ENCODE measurements at places on chromosomes 16 and 17.

GRCh38 chr17:30113213-30113612, 3.4 kb upstream of the NSRP1 start:
- no peak for DNase-seq

DNA sequence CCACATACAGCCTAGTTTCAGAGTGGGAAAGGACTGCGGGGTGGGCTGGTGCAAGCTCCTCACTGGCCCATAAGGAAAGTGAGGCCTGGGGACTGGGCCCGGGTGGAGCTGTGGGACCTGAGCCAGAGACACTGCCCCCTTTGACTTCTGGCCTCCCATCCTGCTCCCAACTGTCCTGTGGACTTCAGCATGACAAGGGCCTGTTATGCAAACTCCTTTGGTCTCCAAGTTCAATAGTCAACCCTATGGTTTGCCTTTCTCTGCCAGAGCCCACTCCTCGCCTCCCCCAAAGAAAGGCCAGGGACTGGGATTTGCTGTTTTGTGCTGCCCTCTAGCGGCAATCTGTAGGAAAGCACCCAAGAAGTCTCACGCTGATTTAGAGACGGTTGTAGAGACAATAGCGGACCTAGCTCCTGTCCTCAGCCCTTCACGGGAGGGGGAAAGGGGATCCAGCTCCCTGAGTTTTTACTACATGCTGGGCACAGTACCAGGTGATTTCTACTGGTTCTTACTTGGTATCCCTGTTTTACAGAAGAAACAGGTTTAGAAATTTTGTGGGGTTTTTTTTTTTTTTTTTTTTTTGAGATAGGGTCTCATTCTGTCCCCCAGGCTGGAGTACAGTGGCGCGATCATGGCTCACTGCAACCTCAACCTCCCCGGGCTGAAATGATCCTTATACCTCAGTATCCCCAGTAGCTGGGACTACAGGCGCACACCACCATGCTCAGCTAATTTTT, 1.2 kb upstream of the TLCD3B start:
- no peak for DNase-seq

GRCh38 chr17:3708366-3708765, 12.4 kb upstream of the P2RX5 start:
- DNase-seq, result no peak

GRCh38 chr16:27803775-27804549, 254.0 kb downstream of the KATNIP start:
- DNase-seq, result no peak

- no peak for DNase-seq
Observed at GRCh38 chr17:75535119-75535537, 9.6 kb downstream of the LLGL2 start.

- no peak for DNase-seq
Observed at GRCh38 chr16:48734220-48734619, 124.2 kb upstream of the N4BP1 start.

DNA sequence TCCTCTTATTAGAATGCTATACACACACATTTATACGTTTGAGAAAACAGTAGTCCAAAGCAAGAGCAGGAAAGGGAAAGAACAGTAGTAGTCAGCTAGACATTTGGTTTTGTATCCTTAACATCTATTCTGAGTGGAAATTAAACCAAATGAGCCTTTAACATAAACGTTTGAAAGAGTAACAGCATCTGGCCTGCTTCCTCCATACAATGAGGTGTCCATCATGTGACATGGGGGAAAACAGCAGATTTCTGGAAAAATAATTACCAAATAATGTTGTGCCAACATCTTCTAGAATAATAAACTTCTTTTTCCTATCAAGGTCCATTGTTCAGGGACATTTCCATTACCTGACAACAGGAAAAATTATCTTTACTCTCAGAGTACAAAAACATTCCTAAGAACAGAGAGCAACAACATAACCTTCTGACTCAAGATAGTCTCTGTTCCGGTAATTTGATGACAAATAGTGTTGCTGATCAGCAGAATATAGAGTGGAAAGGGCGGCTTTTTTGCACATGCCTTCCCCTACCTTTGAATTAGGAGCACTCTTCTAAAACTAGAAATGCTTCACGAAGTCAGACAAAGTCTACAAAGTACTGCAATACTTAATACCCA, 20.2 kb downstream of the CYTH1 start:
- DNase-seq, result no peak

- DNase-seq, result no peak
Observed at GRCh38 chr16:29820730-29821642, 724 bp downstream of the MVP start.

- DNase-seq, result no peak
Observed at GRCh38 chr17:58667934-58668597, 23.8 kb downstream of the TEX14 start.

DNA sequence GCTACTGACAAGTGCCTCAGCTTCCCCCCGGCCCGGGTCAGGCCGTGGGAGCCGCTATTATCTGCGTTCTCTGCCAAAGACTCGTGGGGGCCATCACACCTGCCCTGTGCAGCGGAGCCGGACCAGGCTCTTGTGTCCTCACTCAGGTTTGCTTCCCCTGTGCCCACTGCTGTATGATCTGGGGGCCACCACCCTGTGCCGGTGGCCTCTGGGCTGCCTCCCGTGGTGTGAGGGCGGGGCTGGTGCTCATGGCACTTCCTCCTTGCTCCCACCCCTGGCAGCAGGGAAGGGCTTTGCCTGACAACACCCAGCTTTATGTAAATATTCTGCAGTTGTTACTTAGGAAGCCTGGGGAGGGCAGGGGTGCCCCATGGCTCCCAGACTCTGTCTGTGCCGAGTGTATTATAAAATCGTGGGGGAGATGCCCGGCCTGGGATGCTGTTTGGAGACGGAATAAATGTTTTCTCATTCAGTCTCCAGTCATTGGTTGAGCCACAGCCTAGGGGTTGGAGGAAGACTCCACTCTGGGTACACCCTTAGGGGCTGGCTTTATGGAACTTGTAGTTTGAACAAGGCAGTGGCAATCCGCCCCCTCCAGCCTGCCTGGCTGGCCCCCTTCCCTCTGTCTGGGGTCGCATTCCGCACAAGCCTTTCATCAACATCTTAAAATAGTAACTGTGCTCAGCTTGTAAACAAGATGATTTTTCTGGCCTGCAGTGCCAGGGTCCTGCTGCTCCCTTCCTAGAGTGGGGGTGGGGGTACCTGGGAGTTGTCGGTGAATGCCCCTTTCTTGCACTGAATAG, 4.1 kb downstream of the SYNGR2 start:
- DNase-seq, result no peak

DNA sequence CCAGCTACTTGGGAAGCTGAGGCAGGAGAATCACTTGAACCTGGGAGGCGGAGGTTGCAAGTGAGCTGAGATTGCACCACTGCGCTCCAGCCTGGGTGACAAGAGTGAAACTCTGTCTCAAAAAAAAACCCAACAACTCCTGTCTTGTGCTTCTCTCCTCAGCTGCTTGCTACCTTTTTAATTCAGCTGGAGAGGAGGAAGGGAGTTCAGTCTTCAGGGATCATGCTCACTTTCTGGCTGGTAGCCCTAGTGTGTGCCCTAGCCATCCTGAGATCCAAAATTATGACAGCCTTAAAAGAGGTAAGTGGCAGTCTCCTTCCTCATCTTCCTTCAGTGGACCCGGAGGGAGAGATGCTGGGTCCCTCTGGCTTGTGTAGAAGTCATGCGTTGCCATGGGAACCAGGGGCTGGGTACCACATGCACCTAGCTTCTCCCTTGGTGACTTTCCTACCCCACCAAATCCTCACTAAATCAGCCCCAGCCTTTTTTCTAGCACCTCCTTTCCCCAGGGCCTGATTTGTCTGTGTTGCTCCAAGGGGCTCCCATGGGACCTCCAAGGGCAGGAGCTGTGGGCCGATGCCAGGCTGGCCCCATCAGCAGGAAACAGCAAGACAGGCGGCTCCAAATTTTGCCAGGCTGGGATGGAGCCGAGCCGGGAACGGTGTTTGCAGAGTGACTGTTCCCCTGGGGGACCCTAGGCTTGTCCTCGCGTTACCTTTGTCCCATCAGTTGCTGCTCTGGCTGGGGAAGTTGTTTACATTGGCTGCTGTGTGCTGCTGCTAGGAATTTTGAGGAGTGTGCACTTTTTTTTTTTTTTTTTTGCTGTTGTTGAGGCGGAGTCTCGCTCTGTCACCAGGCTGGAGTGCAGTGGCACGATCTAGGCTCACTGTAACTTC, 65.2 kb downstream of the ABCC1 start:
- no peak for DNase-seq

Data from esophagus squamous epithelium (tissue), 5 donors.